ENCODE measurements at places on chromosomes 13 and 19.

- DNase-seq, result no peak
Observed at GRCh38 chr19:28034936-28035335, 1178.0 kb downstream of the UQCRFS1 start.

DNA sequence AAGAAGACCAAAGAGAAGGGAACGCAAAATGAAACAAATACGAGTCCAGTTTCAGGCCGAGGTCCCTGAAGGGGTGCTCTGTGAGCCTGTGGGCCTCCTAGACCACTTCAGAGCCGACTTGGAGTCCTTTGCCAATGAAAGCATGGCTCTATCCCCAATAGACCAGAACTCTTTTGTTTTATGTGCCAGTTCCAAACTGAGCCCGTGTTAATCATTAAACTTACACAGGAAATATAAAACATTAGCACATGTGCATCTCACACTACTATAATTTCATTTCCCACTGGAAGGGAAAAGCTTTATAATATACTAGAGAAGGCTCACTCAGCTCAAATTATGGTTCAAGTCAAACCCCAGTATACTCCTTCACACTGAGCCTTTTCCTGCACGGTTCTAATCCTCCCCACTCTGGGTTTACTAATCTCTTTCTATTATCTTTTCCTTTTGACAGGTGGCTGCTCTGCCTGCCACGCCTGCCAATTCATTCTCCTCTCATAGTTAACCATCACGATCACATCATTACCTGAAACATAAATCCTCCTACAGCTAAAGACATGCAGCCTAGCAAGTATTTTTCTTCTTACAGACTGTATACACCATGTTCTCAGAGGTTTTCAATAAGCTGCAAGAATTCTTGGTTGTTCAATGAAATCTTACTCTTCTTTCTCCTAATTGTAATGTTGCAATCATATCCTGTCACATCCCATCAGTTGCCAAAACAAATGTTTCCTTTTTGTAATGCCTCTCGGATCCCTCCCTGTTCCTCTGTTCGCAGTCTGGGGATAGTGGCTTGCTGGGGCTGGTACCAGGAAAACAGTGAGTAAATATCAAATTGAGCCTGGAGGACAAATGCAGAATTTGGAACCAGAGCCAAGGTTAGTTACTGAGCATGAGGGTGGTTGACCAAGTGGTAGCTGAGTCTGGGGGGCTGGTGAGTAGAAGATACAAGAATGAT is 18.8 kb upstream of the WASF3 start:
- DNase-seq, result no peak

GRCh38 chr13:80571346-80572307 is 230.7 kb upstream of the SPRY2 start:
- no peak for DNase-seq

GRCh38 chr13:98200211-98200878 is 23.3 kb upstream of the RNF113B start:
- DNase-seq, result no peak

DNA sequence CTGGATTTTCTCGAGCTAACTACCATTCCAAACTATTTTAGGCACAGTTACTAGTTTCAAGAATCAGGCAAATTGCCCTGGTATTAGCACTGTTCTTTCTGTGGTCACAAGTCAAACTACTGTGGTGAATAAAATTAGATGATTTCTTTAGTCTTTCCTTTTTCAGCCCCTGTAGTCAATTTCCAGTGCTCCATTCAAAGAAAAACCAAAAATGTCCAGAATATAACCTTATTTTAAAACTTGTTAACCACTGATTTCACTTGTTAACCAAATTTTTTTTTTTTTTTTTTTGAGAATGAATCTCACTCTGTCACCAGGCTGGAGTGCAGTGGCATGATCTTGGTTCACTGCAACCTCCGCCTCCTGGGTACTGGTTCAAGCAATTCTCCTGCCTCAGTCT is 50.6 kb upstream of the USPL1 start:
- DNase-seq, result no peak

GRCh38 chr13:52862358-52863206 is 14.1 kb upstream of the PCDH8 start:
- no peak for DNase-seq

DNA sequence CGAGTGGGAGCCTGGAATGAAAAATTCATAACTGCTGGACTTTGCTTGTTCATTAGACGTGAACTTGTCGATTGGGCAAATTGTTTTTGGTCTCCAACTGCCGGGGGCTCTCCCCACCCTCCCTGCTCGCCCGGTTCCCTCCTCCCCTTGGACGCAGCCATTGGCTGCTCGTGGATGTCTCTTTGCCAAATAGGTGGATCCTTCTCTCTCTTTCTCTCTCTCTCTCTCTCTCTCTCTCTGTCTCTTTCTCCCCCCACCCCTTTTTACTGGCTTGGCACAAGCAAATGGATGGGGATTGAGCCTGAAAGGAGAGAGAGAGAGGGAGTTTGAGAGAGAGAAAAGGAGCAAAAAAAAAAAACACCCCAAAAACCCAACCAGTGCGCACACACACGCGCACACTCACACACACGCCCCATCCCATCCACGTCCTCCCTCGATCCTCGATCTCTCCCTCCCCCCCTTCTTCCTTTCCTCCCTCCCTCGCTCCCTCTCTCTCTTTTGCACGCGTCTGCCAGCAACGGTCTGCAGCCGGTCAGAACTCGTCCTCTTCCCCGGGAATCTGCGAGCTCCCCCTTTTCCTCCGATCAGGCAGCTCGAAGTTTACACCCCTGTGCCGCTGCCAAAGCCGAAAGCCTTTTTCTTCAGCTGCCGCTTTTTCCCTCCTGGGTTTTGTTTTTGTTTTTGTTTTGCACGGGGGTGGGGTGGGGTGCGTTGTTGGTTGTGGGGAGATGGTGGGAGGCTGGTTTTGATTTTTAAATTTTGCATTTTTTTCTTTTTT is 27.8 kb downstream of the NFIX start:
- no peak for DNase-seq

- no peak for DNase-seq
Observed at GRCh38 chr13:24275041-24275440, 34.3 kb upstream of the C1QTNF9 start.

- DNase-seq, result no peak
Observed at GRCh38 chr13:31803311-31803710, 64.0 kb downstream of the RXFP2 start.

DNA sequence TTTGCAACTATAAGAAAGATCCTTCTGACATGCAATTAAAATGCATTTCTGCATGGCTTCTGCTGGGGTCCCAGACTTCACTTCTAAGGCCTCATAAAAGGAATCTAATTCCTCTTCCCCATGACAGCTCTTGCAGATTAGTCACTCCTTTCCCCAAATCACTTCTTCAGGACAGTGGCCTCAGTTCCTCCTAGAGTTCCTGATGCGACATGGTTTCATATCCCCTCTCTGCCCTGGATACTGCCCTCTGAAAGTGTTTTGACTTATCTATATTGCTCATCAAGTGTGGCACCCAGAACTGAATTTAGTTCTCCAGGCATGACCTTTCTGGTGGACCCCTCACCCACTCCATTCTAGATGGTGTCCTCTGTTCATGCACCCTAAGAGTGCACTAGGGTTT is 238.1 kb downstream of the FOXO1 start:
- DNase-seq, result no peak

GRCh38 chr13:100825557-100825956 is 151.0 kb upstream of the TMTC4 start:
- DNase-seq, result no peak

DNA sequence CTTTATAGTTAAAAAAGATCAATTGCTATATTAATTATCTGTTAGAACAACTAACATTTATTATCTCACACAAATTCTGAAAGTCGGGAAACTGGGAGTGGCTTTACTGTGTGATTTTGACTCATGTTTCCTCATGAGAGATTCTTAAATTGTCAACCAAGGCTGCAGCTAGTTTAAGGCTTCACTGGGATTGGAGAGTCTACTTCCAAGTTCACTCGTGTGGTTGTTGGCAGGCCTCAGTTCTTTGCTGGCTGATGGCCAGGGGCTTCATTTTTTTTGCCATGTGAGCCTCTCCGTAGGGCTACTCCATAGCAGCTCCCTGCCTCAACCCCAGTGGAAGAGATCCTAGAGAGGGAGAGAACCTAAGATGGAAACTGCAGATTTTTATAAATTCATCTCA is 24.5 kb upstream of the LPAR6 start:
- DNase-seq, result peak; percentile 45

GRCh38 chr19:35013041-35013819 is 13.1 kb downstream of the GRAMD1A start:
- no peak for DNase-seq

DNA sequence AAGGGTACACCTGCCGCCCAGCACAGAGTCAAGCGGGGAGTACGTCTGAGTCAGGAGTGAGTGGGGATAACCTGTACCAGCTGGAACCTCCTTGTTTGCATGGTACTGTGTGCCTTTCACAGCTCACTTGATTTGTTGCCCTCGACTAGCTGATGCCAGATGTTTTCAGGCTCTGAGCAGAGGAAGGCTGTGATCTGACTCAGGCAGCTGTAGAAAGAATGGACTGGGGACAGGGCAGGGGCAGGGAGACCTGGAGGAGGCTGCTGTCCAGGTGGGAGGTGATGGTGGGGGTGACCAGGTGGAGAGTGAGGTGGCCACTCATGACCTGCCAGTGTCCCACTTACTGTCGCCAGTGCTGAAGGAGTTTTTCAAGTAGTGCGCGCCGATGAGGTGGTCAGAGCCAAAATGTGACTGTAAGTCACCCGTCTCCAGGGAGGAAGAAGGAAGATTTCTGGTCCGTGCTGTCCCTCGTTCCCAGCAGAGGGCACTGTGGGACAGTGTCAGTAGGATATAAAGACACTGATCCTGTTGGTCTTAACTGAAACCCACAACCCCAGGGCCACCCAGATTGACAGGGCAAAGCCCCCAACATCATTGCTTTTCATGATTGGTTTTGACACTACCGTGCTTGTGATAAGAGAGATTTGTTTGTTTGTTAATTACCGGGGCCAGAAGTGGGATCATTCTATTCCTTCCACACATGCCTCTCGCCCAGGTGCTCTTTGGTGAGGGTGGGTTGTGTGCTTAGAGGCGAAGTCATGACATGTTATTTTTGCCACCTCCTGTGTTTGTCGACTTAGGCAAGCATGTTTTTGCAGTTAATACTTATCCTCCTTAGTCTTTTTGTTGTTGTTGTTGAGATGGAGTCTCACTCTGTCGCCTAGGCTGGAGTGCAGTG is 128.4 kb downstream of the DPF1 start:
- peak; percentile 82 for DNase-seq

GRCh38 chr19:674282-675151 is 1.7 kb upstream of the FSTL3 start:
- no peak for DNase-seq

- no peak for DNase-seq
Observed at GRCh38 chr13:99363949-99364348, 56.8 kb upstream of the GPR183 start.

- DNase-seq, result no peak
Observed at GRCh38 chr19:55031178-55031577, 6.9 kb downstream of the GP6 start.

DNA sequence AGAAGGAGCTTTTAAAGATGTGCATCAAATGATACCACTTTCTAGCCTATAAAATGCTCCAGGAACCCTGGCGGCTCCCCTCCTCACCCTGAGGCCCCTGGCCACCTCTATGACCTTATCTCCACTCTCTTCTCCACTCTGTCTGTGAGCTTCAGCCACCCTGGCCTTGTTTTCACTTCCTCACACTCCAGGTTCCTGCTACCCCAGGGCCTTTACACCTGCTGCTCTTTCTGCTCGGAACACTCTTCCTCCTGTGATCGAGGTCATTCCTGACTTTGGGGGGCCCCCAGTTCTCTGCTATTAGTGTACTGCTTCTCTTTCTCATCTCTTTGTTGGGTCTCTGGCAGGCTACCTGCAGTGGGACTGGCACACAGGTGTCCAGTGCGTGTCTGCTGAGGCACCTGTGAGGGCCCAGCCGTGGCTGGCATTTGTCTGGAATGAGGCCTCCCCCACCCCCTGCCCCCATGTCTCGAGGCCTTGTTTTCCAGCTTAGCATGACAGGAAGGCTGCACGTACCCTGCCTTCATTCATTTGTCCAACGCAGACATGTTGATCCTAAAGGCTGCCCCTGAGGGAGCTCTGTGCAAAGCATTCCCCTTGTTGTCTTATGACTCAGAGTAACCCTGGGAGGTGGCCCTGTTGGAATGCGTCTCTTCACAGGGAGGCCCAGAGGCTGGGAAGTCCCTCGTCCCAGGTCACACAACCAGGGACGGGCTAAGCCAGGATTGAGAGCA is 2.3 kb downstream of the DDA1 start:
- no peak for DNase-seq

GRCh38 chr13:32581177-32581786 is 5.0 kb upstream of the PDS5B start:
- DNase-seq, result no peak

GRCh38 chr13:102935896-102936321 is 90.1 kb downstream of the ERCC5 start:
- DNase-seq, result no peak

GRCh38 chr19:51976852-51977251 is 9.8 kb downstream of the ZNF350 start:
- DNase-seq, result no peak

DNA sequence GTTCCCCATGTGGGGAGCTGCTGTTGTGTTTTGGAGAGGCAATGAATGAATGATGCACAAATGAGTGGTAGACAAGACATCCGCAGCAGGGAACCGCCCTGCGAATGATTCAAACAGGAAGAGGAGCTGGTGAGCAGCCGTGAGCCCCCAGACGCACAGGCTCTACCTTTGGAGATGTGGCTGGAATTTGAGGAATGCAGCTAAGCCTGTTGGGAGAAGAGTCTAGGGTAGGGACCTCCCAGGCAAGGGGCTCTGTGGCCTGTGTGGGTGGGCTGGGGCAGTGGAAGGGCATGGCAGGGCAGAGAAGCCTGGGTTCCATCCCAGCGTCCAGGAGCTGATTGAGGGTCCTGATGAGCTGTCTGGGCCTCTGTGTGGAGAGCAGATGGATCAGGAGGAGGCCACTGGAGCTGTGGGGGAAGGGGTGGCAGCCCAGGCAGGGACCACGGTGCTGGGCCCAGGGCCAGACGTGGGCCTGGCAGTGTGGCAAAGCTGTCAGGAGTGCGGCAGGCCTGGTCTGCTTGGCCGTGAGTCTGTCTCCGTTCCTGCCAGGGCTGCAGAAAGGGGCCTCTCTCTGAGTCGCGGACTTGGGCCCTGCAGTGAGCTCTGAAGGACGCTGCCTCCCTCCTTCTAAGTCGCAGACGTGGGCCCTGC is 41.8 kb upstream of the DCUN1D2 start:
- no peak for DNase-seq
